ENCODE measurements at places on chromosomes 1 and 21.
A peak's percentile ranks its signal among the peaks of the same experiment; 100 is the strongest.

GRCh38 chr1:168799927-168800605 is 71.1 kb upstream of the DPT start:
- DNase-seq, result no peak

DNA sequence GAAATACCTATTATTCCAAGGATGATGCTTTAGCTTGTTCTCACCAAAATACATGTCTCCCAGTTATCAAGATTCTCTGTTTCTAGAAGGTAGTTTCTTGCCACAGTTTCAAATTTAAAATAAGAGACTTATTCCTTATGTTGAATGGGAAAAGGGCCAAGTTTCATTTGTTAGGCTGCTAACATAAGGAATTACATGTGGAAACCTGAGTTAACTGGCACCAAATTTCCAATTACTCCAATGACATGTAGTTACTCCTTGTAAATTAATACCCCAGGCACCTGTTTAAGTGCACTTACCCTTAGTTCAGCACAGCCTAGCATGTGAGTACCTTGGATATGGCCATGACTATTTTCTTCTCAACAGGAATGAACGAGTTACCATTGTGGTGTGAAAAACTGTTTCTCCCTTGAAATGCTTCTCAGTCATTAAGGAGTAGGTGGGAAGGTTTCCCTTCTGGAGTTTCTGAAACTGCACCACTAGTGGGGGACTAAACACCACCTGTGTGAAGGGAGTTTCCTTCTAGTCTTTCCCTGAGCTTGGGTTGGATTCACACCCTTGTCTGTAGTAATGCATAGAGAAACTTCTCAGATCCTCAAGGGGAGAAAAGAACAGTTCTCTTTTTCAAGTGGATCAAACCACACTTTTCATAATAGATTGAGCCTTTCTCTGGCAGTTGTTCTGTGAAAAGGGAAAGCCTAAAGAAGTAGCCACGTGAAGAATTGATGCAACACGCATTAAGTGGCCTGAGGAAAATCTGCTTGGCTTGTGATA is 32.3 kb upstream of the LRRC8C start:
- DNase-seq, result no peak

DNA sequence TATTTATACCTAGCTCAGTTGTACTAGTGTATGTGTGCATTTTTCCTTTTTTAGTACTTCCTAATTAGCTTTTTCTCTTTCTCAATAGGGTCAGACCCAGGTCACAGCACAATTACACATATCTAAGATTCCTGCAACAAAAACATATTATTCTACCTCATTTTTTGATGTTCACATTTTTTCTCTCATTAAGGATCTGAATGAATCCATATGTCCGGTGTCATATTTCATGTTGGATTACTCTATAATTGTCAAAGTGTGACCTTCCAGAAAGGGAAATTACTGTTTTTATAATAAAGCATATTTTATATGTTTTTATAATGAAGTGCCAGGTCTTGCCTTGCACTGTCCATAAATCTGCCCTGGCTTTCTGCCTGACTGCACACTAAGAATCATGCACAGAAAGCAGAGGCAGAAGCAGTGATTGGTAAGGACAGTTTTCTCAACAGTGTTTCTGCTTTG is 143.7 kb downstream of the KCNT2 start:
- no peak for DNase-seq

- peak; percentile 84 for DNase-seq
Observed at GRCh38 chr1:32215629-32216480, 6.3 kb downstream of the TMEM234 start.

- no peak for DNase-seq
Observed at GRCh38 chr1:157181258-157181657, 43.1 kb upstream of the ETV3 start.

- no peak for DNase-seq
Observed at GRCh38 chr1:93979040-93979717, 69.9 kb upstream of the GCLM start.

GRCh38 chr1:3401585-3402257 is 52.7 kb upstream of the ARHGEF16 start:
- DNase-seq, result no peak

- no peak for DNase-seq
Observed at GRCh38 chr1:69328186-69328585, 239.5 kb upstream of the LRRC7 start.

GRCh38 chr1:78303620-78304019 is 187.2 kb upstream of the PTGFR start:
- DNase-seq, result no peak
